ENCODE measurements at places on chromosomes 1 and 21.

- DNase-seq, result no peak
These were observed 442.5 kb downstream of the NEGR1 start for GRCh38 chr1:71839876-71840275.

DNA sequence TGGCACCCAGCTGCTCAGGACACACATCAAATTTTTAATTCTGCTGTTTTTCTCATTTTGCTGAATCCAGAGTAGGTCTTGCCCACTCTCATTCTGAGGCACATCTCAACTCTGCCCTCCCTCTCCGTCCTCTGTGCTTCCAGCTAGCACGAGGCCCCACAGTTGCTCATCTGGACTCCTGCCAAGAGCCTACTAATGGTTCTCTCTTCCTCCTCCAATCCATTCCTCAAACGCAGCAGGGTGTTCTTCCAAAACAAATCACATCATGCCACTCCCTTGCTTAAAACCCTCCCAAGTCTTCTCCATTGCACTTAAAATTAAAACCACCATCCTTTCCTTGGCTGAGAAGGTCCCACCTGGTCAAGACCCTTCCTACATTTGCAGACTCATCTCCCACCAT is 49.8 kb upstream of the SCAF4 start:
- no peak for DNase-seq

GRCh38 chr1:76229279-76230005 is 154.9 kb downstream of the ST6GALNAC3 start:
- DNase-seq, result no peak

DNA sequence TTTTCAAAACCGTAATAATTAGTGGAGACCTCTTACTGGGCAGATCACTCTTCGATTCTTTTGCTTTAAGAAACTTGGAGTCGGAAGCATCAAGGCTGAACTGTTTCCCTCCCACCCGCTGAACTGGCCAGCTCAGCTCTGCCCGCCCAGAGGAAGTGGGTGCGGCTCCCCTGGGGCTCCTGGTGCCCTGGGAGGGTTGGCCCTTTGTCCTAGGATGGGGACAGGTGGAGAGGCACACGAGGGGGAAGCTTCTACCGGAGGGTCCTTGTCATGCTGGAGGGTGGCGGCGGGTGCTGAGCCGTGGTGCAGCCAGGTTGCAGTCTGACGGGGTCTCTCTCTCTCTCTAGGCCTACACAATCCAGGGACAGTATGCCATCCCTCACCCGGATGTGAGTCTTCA is 64.3 kb upstream of the COL6A1 start:
- no peak for DNase-seq

- no peak for DNase-seq
These were observed 26.9 kb downstream of the ZYG11B start for GRCh38 chr1:52753169-52753568.
